Omental fat pad (tissue), 4 donors: ENCODE measurements at places on chromosomes 1 and 21. TPM values are rescaled to one million over a fixed set of nuclear protein-coding genes. Genes with fewer than 3 reads are reported as not detected.

Gene FCAMR
- not detected for total RNA-seq

Gene PRDX1
- 287 TPM for total RNA-seq

Gene LAMC2
- 3.5 TPM for total RNA-seq

Gene LGR6
- total RNA-seq, result 0.28 TPM

Gene LRRN2
- total RNA-seq, result 4.7 TPM

Gene PLA2G2D
- not detected for total RNA-seq

Gene OR2AK2
- total RNA-seq, result not detected

GRCh38 chr1:46522184-46522968, 29.1 kb downstream of the KNCN start:
- peak; percentile 31 for DNase-seq

- no peak for DNase-seq
Observed at GRCh38 chr1:167713330-167714081, 8.3 kb upstream of the MPZL1 start.

GRCh38 chr1:41795205-41795762, 123.4 kb downstream of the HIVEP3 start:
- DNase-seq, result no peak

GRCh38 chr1:181531441-181531840, 48.1 kb downstream of the CACNA1E start:
- DNase-seq, result no peak

DNA sequence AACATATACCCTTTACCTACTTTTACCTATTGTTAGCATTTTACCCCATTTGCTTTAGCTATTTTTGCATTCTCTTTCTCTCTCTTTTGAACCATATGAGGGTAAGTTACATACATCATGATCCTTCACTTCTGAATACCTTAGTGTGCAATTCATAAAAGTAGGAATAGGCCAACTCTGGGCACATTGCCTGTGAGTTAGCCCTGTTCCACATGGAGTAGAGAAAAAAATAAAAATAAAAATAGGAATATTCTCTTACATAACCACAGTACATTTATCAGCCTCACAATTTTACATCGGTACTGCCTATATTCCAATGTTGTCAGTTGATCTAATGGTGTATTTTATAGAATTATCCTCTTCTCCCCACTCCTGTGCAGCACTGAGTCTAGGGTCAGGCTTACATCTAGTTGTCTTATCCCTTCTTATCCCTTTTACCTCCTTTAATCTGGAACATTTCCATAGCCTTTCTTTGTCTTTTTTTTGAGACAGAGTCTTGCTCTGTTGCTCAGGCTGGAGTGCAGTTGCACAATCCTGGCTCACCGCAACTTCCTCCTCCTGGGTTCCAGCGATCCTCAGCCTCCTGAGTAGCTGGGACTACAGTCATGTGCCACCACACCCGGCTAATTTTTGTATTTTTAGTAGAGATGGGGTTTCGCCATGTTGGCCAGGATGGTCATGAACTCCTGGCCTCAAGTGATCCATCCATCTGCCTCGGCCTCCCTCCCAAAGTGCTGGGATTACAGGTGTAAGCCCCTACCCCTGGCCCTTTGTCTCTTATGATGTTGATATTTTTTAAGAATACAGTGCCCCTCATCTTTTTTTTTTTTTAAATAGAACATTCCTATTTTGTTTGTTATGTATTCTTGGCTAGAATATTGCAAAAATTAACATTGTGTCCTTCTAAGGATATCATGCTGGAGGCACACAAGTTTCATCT, 11.1 kb upstream of the SLC30A1 start:
- no peak for DNase-seq

DNA sequence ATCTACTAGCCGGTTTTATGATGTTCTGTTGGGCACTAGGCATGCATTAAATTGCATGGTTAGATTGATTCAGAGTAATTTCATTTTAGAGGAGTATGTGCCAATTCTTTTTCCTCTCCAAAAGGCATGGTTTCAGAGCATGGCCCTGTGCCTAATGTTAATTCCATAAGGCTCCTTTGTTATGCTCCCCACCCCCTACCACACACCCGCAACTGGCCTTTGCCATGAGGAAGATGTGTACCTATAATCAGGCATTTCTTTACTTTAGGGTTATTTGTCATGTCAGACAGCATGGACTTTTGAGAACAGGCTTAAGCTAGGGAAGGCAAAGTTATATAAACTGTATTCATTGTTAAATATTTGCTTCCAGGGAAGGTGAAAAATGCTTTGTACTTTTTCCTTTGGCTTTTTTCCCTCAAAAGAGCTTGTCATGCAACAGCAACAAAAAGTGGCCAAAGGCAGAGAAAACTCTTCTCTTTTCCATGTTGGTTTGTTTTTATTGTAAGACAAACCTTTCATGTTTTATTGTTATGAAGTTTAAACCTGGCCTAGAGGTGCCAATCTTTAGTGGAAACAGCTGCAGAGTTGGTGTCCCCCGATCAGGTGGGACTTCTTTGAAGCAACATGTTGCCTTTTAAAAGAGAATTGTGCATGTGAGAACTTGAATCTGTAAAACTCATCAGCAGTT, 24.3 kb upstream of the NBL1 start:
- DNase-seq, result no peak

DNA sequence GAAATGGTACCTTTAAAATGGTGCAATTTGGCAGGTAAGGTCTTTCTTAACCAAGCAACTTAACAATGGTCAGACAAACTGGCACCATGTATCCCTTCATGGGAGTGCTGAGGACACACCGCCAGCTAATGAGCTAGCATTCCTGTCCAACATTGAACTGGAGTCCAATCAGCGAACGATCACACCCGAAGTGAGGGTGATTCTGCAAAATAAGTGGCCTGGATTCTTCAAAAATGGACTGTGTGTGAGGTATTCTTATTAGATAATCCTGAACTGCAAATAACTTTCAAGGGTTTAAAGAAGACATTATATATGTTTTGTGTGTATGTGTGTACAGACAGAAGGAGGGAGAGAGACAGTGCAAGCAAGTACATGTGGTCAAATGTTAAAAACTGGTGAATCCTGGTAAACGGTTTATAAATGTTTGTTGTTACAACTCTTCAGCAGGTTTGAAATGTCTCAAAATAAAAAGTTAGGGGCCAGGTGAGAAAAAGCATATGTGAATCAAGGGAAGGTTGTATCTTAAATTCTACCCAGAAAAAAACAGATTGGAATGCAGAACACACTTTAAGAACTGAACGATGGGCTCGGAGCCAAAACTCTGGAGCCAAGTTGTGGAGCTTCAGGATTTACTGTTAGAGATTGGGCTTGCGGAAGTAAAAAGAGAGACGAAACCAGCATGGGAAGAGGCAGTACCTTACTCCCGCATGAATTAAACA, 20.9 kb downstream of the GADD45A start:
- no peak for DNase-seq

- DNase-seq, result no peak
Observed at GRCh38 chr1:42449256-42449655, 6.6 kb downstream of the ZMYND12 start.

DNA sequence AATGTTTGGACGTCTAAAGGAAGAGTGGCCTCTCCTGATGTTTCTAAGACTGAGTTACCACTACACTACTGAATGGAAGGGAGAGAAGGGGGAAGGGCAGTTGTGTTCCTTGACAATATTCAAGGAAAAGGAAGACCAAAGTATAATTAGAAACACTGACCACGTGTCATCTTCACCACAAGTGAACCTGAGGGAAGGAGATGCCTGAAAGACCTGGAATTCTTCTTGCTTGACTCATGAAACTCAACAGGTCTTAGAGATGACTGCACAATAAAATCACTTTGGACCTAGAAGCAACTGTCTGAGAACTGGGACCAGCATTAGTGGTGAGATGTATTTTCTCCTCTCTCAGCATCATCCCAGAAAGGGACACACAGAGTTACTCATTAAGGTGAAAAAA, 56.7 kb downstream of the PTPN14 start:
- DNase-seq, result no peak
